ENCODE measurements at places on chromosomes 7 and 10. TPM values are rescaled to one million over a fixed set of nuclear protein-coding genes. Genes with fewer than 3 reads are reported as not detected.

Gene HSPA12A
- 32.7 TPM for polyA plus RNA-seq

Gene MGAM2
- polyA plus RNA-seq = 1.0 TPM

Gene TCERG1L
- polyA plus RNA-seq = 1.3 TPM

Gene ADCYAP1R1
- 0.75 TPM for polyA plus RNA-seq

Gene HMX3
- polyA plus RNA-seq = not detected

Gene TRDMT1
- 12.9 TPM for polyA plus RNA-seq

Gene ATOH7
- 2.6 TPM for polyA plus RNA-seq

Gene AZGP1
- 70.1 TPM for polyA plus RNA-seq

DNA sequence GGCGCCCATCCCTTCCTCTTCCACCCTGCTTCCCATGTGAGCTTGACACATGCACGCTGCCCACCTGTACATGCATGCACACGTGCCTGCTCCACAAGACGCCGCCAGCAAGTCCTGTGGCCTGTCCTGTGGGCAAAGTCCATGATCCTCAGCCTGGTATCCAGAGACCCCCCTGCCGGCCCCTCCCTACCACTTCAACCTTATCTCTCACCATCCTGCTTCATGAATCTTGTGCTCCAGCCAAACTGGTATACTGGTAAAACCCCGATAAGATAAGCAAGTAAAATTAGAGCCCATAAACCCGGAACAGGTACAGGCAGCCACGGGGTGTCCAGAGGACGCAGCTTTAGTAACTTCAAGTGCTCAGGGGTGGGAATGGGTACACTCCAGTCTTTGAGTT is 11.8 kb upstream of the TBXAS1 start:
- DNase-seq = no peak

DNA sequence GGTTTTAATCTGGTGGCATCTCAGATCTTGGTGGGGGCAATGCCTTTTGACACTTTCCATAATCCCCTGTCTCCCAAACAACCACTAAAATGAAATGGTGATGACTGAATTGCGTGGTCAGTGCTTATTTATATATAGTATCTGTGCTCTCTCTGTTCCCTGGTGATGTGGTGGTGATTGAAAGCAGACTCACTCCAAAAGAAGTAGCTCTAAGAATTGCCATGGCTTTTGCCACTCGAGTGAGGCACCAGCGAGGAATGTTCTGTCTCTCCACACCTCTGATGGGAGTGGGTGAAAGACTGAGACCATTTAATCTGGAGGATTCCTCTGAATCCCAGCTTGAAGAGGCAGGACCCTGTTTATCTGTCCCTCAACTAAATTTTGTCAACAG is 2.8 kb downstream of the DUSP5 start:
- DNase-seq = no peak

DNA sequence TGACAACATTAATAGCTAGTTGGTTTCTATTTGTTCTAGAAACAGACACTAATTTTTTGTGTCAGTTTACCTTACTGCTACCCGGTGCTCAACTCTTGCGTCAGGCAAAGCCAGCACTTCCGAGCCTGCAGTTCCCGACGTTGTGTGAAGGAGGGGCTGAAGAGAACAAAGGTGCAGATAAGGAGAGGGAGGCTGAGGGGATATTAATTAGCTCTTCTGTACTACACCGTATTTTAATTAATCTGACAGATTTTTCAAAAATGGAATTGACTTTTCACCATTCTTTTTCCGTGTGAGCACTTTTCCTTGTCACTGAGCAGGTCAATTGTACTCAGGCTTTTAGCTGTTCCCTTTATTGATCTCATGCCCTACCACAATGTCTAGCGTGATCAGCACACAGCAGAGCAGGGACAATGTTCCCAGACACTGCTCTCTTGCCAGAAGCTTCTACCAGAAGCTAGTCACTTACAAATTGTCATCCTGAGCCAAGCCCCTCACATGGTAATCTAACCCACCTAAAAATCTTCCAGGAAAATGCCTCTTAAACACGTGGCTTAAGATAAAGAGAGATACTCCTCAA is 650.5 kb upstream of the MKI67 start:
- DNase-seq = no peak

- DNase-seq = no peak
Measured at GRCh38 chr7:101315336-101315735, 6.3 kb downstream of the IFT22 start.

DNA sequence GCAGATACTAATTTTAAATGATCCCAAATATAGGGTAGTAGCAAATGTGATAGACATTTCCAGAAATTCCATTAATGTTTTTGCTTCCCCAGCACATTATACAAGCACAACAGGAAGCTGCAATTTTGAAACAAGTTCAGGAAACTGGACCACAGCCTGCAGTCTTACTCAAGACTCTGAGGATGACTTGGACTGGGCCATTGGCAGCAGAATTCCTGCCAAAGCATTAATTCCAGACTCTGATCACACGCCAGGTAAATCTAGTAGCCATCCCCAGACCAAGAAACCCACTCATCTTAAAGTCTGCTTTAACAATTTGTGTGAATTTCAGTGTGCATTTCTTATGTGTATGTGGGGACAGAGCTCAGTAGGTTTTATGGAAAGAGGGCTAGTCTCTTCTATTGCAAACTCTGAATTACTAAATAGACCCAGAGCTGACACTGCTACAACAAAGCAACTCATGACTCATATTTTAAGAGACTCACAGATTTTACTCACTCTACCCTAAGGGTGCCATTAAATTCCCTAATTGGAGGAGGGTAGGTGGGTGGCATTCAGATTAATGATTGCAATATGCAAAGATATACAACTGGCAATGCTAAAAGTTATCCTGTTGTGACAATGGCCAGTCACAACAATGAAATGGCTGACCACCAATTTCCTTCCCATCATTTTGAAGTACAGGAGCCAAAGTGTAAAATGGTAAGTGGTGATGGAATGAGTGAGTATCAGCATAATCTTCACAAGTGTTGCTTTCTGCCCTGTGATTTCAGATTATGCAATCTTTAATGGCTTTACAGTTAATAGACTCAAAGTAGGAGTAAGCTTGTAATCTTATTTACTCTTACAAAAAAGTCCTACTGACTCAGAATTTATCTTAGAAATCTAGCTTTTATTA is 317.6 kb upstream of the PLXDC2 start:
- no peak for DNase-seq

- no peak for DNase-seq
Measured at GRCh38 chr10:23412223-23412622, 26.7 kb upstream of the OTUD1 start.

DNA sequence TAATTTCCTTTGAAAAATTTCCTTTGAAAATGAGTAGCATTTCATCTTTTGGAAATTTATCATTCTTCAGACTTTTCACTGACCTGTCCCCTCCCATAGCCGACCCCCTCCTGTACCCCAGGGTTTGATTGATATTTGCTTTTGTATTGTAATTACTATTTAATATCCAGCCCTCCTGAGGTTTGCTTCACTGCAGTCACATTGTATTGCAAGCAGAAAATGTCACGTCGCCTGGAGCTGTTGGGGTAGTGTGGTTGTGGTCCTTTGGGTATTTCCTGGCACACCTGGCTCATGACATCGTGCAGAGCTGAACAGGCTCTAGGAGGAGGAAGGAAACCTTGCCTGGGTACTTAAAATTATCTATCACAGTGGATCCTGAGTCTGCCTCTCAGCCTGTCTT is 116.1 kb downstream of the INSYN2A start:
- no peak for DNase-seq

DNA sequence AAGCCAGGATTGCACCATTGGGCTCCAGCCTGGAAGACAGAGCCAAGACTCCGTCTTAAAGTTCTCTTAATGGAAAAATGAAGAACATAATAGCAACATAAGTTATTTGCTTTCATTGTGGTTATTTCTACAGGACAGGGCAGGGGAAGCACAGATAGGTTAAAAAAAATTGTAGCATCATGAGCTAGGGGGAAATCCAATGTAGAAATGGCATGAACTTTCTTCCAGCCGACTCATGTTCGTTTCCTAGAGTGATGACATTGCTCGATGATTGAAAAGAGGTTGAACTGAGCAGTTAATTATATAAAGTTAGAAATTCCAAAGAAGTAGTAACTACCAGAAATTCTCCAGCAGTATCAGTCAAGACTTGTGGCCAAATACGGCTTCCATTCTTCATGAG is 64.9 kb downstream of the DAGLB start:
- DNase-seq = no peak

DNA sequence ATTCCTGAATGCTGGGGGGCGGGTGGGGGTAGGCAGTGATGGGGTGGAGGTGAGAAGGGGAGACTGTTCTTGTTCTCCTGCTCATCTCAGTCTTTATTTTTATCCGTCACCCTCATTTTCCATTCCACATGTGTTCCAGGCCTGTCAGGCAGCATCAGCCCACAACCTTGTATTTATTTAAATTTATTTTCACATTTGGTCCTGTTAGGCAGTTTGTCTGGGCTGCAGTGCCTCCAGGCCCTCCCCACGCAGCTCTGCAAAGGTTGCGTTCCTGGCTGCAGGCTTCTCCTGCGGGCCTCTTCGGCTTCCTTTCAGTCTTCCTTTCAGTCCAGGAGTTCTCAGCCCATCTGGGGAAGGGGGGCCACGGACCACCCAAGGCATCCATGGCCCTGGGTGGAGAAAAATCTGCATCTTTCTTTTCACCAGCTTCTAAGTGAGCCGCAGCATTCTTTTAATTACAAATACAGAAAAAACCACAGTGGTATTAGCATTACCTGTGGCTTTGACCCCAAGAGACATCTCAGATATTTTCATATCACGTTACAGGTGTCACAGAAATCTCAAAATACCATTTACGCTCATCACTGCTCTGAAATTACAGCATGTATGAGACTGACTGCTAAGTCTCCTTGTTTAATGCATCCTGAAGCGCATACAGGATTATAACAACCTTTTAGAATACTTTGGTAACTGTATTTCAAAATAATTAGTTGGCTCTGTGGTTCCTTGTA is 94.0 kb downstream of the C10orf105 start:
- no peak for DNase-seq

DNA sequence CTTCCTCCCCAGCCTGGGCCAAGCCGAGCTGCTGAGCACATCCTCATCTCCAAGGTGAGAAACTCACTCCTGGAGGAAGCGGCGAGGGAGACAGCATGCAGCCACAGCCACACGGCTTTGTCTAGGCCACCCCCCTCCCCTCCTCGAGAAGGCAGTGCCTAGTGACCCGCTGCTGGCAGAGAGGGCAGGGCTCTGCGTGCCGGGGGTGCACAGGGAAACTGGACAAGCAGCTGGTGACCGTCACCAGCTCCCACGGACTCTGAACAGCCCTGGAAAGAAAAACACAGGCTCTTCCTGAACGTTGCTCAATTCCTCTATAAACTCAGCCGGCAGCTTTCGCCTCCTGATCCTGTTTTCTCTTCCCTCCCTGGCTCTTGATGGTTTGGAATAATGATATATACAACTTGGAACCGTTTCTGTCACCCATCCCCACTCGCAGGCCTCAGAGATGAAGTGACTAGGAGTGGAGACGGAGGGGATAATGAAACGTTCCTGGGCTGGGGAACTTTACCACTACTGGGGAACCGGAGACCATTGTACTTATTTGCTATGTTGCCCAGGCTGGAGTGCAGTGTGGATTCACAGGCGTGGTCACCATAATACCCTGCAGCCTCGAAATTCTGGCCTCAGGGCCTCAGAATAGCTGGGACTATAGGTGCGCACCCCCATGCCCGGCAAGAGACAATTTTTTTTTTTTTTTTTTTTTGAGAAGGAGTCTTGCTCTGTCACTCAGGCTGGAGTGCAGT is 19.3 kb downstream of the PAPOLB start:
- DNase-seq = peak; percentile 71

DNA sequence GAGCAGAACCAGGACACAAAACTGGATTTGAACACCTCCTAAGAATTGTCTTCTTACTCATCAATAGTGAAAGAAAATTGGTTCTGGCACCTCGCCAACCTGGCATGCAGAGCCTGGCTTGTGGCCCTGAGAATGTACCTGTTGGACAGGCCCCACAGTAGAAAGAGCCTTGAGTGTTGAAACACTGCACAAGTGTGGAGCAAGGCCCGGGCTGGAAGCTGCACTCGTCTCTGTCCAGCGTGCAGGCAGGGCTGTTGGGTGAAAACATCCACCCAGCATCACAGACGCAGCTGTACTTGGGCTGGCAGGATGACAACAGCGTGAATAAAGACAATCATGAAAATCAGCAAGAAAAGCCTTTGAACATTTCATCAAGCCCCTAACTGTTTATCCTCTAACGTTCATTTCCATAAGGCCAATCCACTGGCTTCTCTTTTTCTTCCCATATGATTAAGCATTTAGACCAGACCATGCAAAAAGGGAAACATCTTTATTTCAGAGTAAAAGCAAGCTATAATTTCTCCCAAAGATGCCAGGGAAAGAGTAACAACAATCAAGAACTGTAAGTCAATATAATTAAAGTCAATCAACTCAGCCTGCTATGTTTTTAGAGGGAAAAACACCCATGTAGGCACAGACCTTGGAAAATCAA is 15.6 kb downstream of the CUBN start:
- DNase-seq = no peak

- no peak for DNase-seq
Measured at GRCh38 chr10:125639846-125640245, 43.1 kb downstream of the TEX36 start.

- DNase-seq = peak; percentile 28
Measured at GRCh38 chr7:30062587-30062986, 34.4 kb downstream of the PLEKHA8 start.

DNA sequence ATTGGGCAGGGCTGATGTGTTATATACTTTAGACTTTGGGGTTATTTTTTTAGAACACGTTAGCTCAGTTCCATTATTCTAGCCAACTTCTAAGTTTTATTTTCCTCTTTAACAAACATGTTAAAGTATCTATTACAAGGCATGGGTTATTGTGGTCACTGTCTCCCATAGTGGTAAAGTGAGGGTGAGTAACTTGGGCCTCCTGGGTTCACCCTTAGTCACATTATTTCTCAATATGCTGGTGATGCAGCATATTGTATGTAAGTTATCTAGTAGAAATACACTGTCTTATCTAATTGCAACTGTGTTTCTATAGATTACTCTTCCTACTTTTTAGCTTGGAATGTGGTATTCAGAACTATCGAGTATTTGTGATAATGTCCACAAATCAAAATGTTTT is 65.9 kb downstream of the BBS9 start:
- no peak for DNase-seq
